CD8-positive, alpha-beta memory T cell (primary cell): ENCODE measurements at places on chromosomes 12 and 14. TPM values are rescaled to one million over a fixed set of nuclear protein-coding genes. Genes with fewer than 3 reads are reported as not detected.

The LRRC10 gene
- total RNA-seq: not detected

The GARIN6 gene
- total RNA-seq: not detected

The DIO3 gene
- not detected for total RNA-seq

The KRT77 gene
- total RNA-seq: not detected

The SETD3 gene
- total RNA-seq: 57.9 TPM

The LPAR5 gene
- 11.4 TPM for total RNA-seq

The IL25 gene
- not detected for total RNA-seq

DNA sequence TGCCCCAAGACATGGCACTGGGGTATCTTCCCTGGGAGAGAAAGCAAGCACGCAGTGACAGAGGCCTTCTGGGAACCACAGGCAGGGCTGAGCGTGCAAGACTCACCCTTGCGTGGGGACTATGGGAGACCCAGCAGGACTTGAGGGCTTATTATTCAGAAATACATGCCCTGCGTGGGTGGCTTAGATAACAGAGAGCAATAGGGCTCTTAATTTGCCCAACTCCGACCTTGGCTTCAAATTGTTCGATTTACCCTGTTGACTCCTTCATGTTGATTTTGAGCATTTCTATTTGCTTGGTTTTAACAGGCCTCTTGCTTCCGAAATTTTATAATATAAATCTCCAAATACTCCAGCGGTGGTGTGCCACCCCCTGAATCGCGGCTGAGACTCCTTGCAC is 5.1 kb upstream of the SERPINA1 start:
- DNase-seq: no peak

DNA sequence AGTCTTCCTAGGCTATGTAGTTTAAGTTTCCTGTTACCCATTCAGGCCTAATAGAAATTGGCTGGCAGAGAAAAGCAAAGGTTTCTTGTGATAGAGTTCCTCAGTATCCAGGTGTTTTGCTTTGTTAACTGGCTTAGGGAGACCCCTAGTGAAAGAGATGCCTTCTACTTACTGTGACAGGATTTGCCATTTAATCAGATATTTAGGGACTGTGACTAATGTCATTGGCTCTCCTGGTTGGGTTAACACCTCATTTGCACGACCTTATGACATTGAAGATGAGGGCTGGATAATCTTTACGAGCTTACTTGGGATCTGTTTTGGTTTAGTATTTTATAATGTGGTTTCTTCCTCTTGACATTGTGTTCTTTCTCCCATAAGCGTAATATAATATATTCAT is 5.8 kb downstream of the MON2 start:
- DNase-seq: no peak

DNA sequence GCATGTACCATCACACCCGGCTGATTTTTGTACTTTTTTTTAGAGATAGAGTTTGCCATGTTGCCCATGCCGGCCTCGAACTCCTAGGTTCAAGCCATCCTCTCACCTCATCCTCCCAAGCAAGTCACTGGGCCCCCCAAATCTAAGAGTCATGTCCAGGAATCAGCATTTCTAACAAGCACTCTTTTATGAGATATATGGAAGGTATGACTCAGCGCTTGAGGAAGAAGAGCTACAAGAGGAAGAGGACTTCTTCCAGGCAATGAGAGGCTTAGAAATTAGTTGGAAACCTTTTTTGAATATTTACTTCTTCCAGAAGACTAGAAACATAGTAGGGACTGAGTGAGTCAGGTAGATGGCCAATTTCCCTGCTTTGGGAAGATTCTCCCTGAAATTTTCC is 114.5 kb downstream of the HMGA2 start:
- DNase-seq: no peak

DNA sequence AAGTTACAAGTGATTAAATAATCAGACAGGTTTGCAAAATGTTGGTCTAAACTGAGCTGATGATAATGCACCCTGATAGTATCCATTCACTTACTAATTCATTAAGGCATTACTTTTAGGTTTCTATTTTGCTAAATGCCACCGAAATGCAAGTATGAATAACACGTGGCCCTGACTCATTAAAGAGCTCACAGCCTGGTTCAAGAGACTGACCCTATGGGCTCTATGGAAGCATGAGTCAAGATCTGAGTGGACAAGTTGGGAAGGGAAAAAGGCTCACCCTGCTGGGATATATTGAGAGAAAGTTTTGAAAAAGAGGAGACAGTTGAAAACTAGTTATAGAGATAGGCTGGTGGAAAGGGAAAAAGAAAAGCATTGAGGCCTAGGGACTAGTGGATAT is 14.8 kb upstream of the LRRC9 start:
- no peak for DNase-seq

- no peak for DNase-seq
Observed at GRCh38 chr12:120542166-120542565, 8.0 kb downstream of the RNF10 start.

DNA sequence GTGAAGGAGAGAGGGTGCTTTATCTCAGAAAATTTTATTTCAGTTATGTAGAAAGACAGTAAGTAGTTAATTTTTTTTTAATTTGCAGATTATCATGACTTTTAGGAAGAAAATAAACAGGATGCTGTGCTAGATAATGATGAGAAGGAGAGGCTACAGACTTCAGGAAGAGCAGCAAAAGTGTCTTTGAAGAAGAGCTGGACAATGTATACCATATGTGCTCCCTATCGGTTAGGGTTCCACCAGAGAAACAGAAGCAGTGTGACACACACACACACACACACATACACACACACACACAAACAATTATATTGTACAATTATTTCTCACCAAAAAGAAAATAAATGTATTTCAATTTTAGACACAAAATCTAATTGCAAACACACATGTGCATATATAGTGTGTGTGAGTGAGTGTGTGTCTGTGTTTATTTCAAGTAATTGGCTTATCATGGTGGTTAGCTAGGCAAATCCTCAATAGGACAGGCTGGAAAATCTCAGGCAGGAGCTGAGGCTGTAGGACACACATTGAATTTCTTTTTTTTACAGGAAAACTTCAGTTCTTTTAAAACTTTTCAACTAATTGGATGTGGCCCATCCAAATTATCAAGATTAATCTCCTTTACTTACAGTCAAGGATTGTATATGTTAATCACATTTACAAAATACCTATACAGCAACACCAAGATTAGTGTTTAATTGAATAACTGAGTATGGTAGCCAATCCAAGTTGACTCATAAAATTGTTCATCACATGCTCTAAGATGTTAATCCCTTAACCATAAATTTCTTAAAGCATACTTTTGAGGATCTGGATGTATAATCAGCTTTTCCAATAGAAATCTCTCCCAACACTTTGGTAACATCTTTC is 235.8 kb upstream of the DCN start:
- no peak for DNase-seq

DNA sequence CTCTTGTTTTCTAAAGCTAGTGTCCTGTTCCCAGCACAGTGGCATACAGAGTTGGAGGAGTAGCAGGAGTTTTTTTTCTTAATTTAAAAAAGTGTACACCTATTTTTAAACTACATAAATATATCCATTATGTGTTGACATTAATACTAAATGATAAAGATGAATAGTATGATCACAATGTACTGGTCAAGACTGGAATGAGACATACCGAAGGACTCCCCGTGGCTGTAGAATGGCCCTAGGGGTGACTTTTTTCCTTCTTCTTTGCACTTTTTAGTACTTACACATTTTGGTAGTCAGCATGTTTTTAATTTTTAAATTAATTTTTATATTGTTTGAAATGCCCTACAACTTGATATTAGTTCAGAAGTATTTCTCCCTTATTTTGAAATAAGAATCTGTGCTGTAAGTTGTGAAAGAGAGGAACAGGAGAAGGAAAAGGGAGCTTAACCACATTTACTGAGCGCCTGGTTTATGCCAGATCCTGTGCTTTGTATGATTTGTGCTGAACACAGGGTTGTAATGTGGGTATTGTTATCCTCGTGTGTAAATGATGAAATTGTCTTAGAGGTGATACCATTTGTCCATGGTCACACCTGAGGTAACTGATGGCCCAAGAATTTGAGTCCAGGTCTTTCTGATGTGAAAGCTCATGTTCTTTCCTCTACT is 136.5 kb downstream of the TGFB3 start:
- DNase-seq: no peak

DNA sequence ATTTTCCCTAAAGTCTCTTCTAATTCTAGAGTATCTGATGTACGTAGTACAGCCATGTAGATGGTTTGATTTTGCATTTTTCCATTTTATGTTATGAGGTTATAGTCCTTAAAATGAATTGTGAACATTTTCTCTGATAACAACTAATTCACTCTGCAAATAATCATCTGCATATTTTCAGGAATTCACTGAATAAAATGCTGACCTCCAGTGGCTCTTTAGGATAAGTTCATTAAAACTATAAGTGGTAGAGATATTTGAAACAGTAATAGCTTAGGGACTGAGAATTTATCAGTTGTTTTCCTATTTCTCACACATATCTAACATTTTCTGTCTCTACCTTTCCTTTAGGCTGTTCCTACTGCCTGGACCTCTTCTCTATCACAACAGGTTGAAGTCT is 4.4 kb downstream of the MSRB3 start:
- DNase-seq: no peak

DNA sequence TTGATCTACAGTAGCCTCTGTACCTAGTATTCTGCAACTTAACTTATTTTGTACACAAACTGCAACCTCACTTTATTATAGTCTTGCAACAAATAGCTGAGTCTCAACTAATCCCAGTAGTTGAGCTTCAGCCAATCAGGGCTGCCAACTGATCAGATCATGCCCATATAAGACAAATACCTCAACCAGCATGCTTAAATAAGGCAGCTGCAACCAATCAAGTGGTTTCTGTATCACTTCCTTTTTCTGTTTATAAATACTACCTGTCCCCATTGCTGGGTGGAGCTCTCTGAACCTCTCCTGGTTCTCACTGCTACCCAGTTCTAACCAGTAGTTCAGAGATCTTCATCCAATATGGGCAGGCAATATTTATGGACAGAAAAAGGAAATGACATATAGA is 248.5 kb upstream of the FBXO33 start:
- DNase-seq: no peak

- no peak for DNase-seq
Observed at GRCh38 chr14:53327716-53328115, 174.6 kb upstream of the DDHD1 start.

- no peak for DNase-seq
Observed at GRCh38 chr12:74985293-74985985, 224.2 kb downstream of the KCNC2 start.

- no peak for DNase-seq
Observed at GRCh38 chr14:91375720-91376452, 41.7 kb downstream of the CCDC88C start.

DNA sequence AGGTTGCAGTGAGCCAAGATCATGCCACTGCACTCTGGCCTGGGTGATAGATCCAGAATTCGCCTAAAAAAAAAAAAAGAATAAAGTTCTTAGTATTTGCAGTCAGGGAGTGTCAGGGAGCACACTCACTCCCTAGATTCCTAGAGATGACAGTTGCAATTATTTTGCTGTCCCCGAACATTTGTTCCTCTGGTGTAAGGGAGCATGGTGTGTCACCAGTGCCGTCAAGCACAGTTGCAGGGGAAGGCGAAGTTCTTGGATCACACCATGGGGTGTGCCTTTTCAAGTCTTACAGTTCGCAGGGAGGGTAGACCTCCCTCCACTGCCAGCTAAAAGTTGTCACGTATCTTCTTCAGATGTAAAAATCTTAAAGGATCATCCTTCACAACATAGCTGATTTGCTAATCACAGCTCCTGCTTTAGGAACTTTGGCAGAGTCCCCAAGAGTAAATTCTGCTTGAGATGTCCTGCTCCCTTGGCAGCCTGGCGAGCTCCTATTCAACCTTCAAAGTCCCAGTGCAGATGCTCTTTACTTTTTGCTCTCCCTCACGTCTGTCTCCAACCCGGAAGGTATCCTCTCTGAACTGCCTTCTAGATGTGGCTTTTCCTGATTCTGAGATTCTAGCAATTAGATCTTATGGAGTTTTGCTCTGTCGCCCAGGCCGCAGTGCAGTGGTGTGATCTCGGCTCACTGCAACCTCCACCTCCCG is 11.3 kb downstream of the ACACB start:
- DNase-seq: no peak

- DNase-seq: no peak
Observed at GRCh38 chr12:29752121-29752520, 31.6 kb downstream of the TMTC1 start.

DNA sequence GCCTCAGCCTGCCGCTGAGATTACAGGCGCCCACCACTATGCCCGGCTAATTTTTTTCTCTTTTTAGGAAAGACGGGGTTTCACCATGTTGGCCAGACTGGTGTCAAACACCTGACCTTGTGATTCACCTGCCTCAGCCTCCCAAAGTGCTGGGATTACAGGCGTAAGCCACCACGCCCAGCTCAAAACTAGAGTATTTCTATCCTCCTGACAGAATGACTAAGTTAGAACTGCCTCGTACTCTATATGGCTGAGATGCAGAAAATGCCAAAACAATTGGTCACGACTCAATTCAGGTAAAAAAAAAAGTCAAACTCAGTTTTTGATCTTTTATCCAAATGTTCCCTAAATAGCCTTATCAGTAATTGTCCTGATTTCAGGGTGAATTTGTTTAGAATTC is 11.1 kb downstream of the AKAP5 start:
- no peak for DNase-seq

DNA sequence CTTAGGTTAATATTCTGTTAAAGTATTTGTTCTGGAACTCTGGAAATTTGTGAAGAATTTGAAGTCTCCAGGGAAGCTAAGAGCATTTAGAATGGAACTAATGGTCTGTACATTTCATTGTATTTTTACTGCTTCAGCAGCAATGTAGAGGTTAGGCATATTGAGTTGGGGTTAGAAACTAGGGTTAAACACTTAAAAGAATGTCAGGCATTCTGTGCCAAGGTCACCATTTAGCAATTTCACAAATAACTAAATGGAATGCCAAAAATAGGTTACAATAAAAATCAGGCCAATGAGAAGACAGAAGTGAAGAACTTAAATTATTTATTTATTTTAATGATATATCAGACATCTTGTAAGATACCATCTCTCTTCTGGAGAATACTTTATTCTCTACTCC is 210.8 kb downstream of the C12orf50 start:
- DNase-seq: no peak

GRCh38 chr12:106187155-106187789 is 48.5 kb upstream of the NUAK1 start:
- no peak for DNase-seq

GRCh38 chr14:53060046-53060445 is 93.1 kb downstream of the DDHD1 start:
- DNase-seq: no peak

DNA sequence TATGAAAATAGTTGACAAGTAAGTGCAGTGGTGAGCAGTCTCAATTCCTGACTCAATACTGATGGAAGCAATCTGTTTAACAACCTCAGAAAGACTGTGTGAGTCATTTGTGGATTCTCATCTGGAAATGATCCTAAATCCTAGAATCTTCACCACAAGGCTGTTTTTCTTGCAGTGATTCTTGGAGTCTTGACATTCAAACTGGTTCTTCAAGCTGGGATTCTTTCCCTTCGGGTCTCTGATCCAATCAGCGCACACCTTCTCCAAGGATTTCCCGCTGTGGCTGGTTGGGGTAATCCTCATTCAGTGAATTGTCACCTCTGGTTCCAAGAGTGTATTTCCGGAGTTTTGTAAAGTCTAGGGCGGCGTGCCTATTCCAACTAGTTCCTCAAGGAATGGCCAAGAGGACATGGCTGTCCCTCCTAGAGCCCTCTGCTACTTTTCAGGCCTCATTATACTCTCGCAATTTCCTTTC is 37.7 kb upstream of the FOXJ2 start:
- no peak for DNase-seq
